ENCODE measurements at places on chromosomes 11 and 22.

- DNase-seq, result no peak
These were observed 886 bp upstream of the P4HA3 start for GRCh38 chr11:74312326-74312725.

GRCh38 chr22:22571862-22572261, 12.8 kb upstream of the PRAME start:
- no peak for DNase-seq

GRCh38 chr11:26960281-26960680, 33.6 kb upstream of the FIBIN start:
- DNase-seq, result no peak

- no peak for DNase-seq
These were observed 62.0 kb upstream of the NECTIN1 start for GRCh38 chr11:119791047-119791446.

GRCh38 chr11:68048681-68049508, 10.1 kb downstream of the TCIRG1 start:
- DNase-seq, result no peak

DNA sequence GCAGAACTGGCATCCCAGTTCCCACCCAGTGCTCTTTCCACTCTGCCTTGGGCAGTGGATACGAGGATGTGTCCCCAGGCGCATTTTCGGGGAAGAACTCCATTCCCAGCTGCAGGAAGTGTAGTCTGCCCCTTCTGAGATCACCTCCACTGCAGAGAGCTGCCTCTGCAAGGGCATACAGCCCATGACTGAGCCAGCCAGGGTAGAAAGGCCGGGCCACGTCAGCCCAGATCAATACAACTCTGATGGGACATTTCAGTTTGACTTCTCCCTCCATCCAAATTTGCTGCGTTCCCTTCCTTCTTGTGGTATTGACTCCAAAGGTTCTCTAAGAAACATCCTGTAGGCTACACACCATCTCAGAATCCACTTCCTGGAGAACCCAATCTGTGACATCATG, 19.7 kb downstream of the MOGAT2 start:
- no peak for DNase-seq

DNA sequence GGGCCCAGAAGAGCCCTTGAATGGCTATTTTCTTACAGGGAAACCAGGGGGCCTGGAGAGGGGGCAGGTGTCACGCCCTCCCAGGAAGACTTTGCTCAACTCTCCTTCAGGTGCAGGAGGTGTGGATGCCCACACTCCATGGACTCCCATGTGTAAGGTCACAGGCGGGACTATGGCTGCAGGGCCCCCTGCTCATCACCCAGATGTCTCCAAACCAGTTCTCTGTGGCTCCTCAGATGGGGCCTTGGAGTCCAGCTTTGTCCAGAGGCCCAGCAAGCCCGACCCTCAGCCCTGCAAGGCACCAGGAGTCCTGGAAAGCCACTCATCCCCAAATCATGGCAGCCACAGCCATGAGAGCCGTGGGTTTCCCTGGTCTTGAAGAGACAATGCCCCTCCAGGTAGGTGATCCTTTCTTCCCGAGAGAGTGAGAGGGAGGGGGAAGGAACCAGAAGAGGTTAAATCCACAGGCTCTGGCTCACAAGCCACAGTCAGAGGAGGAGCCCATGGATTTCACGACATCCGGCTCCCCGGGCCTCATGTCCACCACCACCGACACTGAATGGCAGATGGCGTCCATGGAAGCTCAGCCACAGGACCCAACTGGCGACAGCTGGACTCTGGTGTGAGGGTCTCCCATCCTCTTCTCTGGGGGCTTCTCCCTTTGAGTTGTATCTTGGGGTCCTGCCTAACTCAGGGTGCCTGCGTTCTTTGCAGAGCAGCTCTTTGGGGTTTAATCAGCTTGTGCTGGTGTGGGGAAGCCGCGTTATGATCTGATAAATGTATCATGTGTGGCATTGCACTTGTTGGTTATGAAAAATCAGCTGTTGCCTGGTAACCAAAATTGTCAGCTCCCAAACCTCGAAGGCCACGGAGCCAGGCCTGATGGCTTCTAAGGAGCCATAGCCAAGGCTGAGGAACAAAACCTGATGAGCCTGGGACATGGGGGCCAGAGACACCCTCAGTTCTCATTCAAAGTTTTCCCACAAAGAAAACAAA, 620.4 kb downstream of the BRD1 start:
- no peak for DNase-seq

DNA sequence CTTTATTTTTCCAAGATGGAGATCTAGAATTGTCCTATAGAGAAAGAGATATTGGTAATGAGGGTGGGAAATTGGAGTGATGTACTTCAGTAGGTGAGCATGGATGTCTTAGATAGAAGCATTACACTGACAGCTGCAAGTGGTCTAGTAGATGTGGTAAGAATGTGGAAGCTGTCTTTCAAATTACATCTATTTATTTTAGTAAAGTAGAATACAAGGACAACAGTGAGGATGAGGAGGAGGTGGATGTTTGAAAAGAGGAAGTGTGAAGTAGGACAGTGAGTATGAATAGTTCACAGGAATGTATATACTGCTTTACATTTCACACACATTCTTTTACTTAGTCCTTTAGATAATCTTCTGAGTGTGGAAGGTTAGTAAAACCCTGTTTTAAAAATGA, 64.2 kb downstream of the HIPK3 start:
- DNase-seq, result no peak

DNA sequence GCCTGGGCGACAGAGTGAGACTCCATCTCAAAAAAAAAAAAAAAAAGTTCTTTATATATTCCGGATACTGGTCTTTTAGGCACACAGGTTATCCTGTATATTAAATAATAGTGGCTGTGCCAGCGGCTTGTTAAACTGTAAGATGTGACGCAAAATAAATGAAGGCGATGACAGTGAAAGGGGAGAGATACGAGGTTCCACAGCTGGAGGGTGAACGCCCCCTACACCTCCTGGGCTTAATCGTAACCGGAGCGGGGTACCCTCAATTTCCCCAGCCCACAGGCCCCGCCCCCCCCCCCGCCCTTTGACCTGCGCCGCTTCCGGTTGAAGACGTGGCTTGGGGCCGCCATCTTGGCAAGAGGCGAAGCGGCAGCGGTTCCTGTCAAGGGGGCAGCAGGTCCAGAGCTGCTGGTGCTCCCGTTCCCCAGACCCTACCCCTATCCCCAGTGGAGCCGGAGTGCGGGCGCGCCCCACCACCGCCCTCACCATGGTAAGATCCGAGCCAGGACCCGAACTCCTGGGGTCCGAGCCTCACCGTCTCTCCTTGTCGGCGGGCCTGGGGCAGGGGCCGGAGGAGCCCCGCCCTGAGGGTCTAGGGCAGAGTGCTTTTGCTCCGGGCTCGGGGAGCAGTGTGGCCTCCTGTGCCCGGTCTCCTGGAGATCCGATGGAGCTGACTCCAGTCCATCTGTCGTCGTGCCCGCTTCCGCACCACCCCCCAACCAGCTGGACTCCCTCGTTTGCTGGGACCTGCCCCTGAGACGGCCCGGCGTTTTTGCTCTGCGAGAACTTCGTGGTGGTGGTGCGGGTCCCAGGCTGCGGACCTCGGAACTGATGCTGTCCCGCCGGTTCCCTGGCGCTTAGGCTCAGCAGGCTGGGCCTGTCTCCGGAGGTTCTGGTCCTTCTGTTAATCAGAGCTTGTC, at the start of gene ARCN1:
Gene ARCN1 (plus strand): TSS at position 349 of the 920 bp plus-strand sequence. CDS start 139 bp downstream, at position 488.
- no peak for DNase-seq

- DNase-seq, result no peak
These were observed 149.5 kb downstream of the PGR start for GRCh38 chr11:100980156-100980555.

DNA sequence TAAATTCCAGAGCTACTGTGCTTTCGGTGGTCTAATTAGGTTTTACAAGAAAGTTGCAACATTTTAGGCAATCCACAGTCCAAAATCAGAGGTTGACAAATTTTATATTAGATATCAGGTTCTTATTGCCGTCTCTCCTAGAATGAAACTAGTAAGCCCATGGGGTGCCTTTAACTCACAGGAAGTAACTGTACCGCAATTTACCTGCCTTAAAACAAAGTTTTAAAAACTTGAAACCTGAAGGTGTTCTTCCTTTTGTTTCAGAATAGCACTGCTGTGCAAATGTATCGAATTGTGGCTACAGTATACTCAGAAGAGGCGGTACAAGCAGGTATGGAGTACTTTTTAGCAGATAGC, 77.2 kb downstream of the PISD start:
- DNase-seq, result no peak

DNA sequence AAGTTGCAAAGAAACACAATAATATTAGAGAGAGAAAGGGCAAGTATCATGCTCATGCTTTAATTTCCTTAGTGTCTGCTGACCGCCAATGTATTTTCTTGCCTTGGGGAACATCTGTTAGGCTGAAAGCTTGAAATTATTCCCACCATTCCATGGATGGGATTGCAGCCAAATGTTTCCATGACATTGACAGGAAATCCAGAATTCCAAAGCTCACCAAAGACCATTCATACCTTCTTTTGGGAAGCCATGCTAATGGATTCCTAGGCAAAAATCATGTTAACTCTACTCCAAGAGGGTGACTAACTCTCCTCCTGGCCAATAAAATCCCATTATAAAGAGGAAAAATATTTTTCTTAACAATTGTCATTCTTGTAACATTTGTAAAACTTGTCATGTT, 661.4 kb upstream of the FAT3 start:
- no peak for DNase-seq

DNA sequence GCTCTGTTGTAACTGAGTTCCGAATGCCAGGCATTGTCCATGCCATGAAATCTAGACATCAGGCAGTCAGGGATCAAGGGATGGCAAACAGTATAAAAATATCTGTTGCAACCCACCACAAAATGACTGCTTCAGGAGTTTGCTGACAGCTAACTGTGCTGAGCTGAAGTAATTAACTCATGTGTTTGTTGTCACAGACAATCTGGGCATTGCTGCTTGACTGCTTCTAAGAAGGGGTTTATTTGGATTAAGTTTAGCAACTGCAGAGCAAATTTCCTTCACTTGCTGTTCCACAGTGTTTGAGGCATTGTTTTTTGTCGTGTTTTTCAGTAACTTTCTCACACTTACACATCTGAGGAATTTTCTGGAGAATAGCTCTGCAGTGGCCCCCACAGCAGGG, 30.4 kb downstream of the BSX start:
- no peak for DNase-seq

DNA sequence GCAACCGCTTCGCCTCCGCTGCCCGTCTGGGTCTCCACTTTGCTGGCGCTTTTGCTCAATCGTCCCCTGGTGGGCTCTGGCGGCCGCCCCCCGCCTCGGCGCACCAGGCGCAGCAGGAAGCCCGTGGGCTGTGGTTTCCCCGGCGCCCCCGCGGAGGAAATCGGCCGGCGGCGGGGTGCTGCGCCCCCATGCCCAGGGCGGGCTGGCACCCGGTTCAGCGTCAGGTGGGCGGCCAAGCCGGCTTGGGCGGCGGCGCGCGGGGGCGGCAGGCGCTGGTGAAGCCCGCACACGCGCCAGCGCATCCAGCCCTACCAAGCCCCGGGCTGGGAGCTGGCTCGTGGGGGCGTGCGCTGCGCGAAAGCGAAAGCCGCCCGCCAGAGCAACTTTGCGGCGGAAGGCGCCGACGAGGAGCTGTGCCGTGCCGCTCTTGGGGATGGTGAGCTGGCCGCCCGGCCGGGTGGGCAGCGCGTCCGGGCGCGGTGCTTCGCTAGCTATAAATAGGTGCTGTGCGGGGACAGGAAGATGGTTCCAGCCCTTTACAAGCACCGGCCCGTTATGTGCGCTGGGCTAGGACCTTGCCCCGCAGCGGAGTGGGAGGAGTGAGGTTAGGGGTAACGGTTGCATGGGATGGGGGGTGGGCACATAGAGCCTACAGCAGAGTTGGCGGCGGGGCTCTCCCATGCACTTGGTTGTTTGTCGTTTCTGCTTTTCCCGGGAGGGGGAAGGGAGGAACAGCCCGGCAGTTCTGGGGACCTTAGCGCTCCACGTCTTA, 25.0 kb upstream of the SUSD2 start:
- no peak for DNase-seq
